ENCODE measurements at places on chromosomes 3 and 15.

DNA sequence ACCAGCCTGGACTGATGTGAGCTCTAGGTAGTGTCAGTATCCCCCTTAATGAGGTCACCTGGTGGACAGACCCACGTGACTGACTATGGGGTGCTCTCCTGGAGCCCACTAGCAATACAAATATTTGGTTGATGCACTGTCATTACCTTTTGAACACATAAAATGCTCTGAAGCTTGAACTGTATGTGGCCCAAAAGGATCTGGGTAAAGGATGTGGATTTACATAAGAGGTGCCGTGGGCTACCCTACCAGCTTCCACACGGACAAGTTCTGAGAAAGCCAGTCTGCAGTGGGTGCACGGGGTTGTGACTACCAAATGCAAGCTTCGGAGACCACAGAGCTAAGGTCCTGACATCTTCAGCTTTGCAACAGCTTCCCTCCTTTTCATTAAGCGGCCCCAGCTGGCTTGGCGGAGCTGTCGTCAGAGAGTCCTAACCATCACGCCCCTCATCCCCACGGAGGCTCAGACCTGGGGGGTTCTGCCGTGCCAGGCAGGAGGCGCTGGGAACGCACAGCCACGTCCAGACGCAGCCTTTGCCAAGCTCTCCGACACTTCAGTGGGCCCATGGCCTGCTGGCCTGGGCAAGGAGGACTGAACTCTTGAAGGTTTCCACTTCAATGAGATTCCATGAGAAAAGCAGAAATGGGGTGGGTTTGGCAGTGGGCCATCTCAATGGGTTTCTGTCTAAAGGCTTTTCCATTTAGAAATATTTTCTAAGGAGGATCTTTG lies 228.3 kb downstream of the ADAMTS17 start:
- peak; percentile 43 for DNase-seq

GRCh38 chr15:92891533-92892200 lies 8.5 kb upstream of the CHD2 start:
- no peak for DNase-seq

DNA sequence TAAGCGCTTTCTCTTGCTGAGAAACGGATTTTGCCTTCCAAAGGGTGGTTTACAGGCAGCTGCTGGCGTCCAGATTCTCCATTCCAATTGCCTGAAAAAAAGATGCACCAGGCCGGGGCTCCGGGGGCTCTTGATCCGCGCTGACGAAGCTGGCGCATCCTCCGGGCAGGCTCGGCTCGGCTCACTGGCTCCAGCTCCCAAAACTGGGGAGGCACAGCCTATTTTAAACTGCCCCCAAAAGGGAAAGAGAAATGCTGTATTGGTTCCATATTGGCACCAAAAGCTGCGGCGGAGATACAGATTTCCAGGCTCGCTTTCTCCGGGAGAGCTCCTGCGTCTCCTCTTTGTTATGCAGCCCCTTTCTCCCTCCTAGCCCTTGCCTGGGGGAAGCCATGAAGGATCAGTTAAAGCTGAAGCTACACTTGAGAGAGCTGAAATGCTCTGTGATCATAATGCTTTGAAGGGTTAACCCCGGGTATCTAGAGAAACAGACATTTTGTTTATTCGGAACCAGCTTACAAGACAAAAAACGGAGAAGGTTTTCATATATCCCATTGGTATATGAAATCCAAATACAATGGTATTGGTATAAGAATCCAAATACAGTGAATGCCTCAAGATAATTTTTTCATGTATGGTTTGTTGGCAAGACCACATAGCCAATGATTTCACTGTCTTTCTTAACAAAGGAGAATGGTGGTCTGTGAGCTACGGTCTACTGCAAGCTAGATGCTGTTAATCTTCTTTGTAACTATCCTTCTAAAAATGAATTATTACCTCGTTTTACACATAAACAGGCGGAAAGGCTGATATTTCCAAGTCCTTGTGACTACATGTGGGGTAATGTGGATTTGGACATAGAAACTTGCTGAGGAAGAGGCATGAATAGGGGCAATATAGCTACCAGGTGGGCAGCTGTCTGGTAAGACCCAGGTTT lies 693 bp downstream of the CD200 start:
- peak; percentile 36 for DNase-seq

DNA sequence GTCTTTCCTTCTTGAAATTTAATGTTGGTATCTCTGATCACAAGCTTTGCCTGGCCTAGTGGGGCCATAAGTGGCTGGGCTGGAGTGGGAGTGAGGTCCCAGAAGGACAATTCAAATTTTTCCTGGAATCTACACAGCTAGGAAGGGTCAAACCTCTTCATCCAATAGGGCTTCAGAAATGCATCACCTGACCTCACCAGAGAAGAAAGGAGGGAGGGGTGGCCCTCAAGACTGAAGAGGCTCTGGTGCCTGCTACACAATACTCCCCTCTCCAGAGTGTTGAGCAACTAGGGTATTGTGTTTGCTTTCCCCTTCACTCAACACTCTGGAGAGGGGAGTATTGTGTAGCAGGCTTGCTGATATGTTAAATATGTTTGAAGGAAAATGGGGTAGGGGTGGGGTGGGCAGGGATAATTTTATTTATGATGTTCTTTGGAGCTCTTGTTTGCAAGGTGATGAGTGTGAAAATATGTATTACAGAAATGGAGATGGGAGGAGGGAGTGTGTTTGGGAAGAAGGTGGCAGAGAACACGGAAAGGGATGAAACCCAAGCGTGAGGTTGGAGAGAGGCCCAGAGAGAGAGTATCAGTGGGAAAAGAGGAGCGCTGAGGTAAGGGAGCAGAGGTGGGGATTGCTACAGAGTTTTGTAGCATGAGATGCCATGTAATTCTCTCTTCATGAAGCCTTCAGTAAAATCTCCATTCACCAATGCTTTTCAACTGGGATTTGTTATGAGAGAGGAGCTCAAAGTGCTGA lies 5.7 kb upstream of the KLHL24 start:
- DNase-seq: no peak

- no peak for DNase-seq
Measured at GRCh38 chr15:47542312-47542989, 174.9 kb upstream of the SEMA6D start.

DNA sequence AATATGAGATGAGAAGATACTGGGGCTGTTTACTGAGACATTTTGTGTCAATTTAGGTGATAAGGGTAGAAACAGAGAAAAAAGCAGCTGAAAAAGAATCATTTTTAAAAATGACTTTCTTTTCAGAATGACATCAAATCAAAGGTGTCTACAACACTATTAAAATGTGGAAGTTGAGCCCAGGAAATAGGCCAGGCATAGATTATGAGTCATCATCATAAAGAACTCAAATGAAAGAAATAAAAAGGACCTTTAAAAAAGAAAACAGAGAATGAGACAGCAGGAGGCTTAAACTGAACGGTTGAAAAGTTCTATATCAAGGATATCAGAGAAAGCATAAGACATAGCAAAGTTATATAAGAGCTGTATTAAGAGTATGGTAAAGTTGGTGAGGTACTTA lies 442.5 kb downstream of the CNTN6 start:
- no peak for DNase-seq

- DNase-seq: peak; percentile 86
Measured at GRCh38 chr15:98954411-98954810, 53.2 kb downstream of the PGPEP1L start.

GRCh38 chr3:132626955-132627354 lies 29.9 kb downstream of the ACKR4 start:
- DNase-seq: no peak

- DNase-seq: no peak
Measured at GRCh38 chr15:83062768-83063180, 4.3 kb downstream of the BTBD1 start.

GRCh38 chr3:168080022-168080421 lies 15.7 kb downstream of the GOLIM4 start:
- DNase-seq: no peak

- DNase-seq: no peak
Measured at GRCh38 chr3:149812165-149812605, 830 bp upstream of the RNF13 start.

DNA sequence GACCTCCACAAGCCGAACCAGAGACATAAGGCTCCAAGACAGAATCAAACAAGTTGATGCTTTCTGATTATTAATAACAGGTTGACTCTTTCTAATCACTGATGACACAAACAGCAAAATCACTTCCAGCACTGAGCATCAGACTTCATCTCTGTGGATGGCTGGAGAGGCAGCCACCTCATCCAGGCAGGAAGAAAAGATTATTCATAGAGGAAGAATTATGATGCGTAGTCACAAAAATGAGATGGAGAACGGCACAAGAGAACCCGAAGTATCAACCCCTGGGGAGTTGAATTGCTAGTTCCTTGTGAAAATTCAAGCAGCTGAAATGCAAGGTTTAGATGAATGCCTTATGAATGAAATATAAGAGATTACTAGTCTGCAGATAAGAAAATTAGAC lies 49.9 kb upstream of the LMCD1 start:
- no peak for DNase-seq

GRCh38 chr15:69067296-69067695 lies 52.8 kb downstream of the NOX5 start:
- no peak for DNase-seq

GRCh38 chr3:183114384-183115178 lies 15.3 kb upstream of the MCCC1 start:
- no peak for DNase-seq

- no peak for DNase-seq
Measured at GRCh38 chr3:145578471-145578870, 582.5 kb downstream of the PLOD2 start.

GRCh38 chr15:49044766-49045606 lies 1.3 kb downstream of the SECISBP2L start:
- DNase-seq: no peak

DNA sequence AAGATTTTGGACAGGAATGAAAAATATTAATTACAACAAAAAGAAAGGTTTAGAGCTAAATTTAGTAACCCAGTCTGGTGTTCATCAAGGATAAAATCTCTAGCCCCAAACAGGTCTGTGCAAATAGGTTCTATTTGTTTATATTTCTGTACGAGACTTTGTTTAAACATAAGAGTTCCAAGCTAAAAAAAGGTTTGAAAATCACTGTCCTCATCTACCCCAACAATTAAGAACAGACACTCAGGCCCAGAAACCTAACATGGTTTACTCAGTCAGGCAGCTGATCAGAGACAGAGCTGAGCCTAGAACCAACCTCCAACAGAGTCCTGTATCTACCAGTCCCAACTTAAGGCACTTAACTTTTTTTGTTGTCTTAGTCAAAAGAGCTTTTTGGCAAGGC lies 49.3 kb downstream of the SNX4 start:
- DNase-seq: no peak

- DNase-seq: no peak
Measured at GRCh38 chr3:63970631-63971475, 52.4 kb downstream of the PSMD6 start.

DNA sequence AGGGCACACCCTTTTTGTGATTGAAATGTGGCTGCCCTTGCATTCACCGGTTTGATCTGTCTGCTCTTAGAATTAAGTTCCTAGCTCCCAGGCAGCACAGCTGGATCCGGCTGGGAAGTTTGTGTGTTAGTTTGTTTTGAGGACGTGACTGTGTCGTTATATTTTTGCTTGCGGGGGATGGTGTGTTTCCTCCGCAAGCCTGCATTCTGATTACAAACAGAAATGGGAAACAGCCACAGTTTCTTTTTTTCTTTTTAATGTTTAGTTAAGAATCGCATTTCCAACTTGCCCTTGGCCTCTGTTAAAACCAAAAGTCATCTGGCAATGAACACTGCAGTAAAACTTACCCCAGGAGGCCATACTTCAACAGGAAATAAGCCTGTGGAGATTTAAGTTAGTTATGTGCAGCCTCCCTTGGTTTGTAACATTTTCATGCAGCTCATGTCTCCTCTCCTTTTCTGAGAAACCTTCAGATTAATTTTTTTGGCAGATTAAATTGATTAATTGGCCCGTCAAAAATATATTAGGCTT lies 888 bp downstream of the TMOD3 start:
- no peak for DNase-seq
